Naive thymus-derived CD8-positive, alpha-beta T cell (primary cell): ENCODE measurements at places on chromosomes 2 and 18.

GRCh38 chr2:121524685-121525425 is 5.8 kb upstream of the RNU4ATAC start:
- H3K27ac ChIP-seq = no peak overlapping the region
- H3K4me1 ChIP-seq = peaks cover 11% of the 10 kb centered on the region
- H3K4me3 ChIP-seq = no peak overlapping the region
- DNase-seq = no peak
- H3K36me3 ChIP-seq = peaks cover 4% of the 10 kb centered on the region

GRCh38 chr2:162591403-162592083 is 247.0 kb downstream of the KCNH7 start:
- no peak overlapping the region for H3K27ac ChIP-seq
- H3K27me3 ChIP-seq = no peaks in the 10 kb centered on the region
- H3K36me3 ChIP-seq = no peaks in the 10 kb centered on the region

DNA sequence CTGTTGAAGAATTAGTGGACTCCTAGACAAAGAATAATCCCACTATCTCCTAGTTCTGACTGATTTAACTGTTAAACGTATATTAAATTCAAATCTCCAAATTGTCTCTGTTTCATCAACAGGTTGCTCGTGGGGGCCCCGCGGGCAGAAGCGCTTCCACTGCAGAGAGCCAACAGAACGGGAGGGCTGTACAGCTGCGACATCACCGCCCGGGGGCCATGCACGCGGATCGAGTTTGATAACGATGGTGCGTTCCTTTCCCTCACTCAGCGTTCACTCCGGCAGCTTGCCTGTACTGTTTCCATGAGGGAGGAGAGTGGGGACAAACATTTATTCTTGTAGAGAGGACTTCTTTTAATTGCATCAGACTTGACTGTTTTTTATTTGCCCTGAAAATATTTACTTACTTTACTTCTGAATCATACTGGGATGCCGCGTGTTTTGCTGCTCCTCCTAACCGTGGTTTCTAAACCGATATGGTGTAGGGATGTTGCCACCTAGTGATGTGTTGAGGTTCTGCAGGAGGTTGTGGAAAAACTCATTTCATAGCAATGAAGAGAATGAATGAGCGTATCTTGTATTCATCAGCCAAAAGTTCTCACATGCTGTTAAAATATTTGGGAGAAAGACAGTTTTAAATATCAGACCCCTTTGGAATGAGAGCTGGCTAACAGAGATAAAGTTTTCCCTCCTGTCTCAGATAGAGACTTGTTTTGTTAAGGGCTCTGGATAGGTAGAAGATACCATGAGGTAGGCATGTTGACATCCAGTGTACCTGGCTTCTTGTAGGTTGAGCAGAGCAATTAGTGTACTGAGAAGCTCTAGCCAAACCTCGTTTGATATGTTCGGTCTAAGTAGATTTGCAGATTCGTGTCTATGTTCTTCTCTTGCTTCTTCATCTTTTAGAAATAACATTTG is 38.3 kb downstream of the ITGA6 start:
- DNase-seq = peak; percentile 88
- peaks cover 38% of the 10 kb centered on the region for H3K4me1 ChIP-seq
- H3K4me3 ChIP-seq = peak overlapping the region; percentile 61
- peaks cover 44% of the 10 kb centered on the region for H3K36me3 ChIP-seq

DNA sequence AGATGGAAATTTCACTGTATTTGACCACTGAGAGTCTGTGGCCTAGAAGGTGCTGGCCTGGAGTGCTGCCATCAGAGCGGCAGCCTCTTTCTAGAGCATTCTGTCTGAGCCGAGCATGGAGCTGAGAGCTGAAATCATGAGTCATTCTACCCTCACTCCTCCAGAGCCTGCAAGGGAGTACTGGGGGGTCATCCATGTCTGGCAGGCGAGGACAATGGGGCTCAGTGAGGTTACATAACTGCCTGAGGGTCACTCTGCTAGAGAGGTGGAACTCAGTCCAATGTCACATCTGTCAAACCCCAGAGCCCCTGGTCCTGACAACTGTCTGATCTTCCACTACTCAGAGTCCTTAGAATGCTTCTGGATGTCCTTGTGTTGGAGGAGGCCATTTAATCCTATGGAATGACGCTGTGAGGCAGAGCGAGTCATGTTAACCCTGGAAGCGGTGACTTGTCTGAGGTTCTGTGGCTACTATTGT is 65.3 kb downstream of the HAUS1 start:
- DNase-seq = no peak
- no peak overlapping the region for H3K27ac ChIP-seq
- H3K36me3 ChIP-seq = no peaks in the 10 kb centered on the region

DNA sequence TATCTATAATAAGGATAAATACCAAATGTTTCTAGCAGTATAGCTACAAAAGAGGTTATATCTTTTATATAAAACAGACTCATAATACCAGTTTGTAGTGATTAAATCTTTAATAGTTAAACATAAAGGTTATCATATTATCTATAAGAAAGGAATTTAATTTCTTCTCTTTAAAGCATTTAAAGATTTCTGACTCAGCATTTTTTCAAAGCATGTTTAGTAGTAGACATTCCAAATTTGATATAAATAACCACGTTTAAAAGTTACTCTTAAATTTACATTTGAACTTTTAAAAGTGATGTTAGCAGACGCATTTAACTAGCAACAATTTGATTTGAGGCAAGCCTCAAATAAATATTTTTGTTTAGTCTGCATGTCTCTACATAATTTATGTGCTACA is 1508.0 kb upstream of the NXPH2 start:
- H3K4me3 ChIP-seq = no peak overlapping the region
- no peak for DNase-seq
- H3K27me3 ChIP-seq = no peaks in the 10 kb centered on the region
- no peak overlapping the region for H3K27ac ChIP-seq
- H3K36me3 ChIP-seq = no peaks in the 10 kb centered on the region

- peaks cover 3% of the 10 kb centered on the region for H3K27me3 ChIP-seq
- no peaks in the 10 kb centered on the region for H3K4me1 ChIP-seq
- DNase-seq = no peak
- no peak overlapping the region for H3K4me3 ChIP-seq
These were observed 28.5 kb downstream of the SLC20A1 start for GRCh38 chr2:112674229-112674628.

DNA sequence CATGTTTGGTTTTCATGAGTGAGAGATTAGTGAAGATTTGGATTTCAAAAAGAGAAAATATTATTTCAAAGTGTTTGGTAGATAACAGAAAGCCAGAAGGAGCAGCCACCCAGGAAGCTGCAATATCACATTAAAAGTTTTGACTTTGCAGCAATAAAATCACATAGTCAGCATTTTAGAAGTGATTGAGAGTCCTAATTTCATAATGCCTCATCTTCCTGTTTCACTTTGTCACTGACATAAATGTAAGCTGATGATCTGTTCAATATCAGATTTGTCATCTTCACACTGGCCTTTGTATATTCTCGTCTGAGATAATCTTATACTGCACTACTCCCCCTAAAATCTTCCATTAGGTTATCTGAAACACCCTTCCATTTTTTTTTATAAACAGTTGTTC is 690.5 kb downstream of the ADCYAP1 start:
- no peak for DNase-seq
- H3K27ac ChIP-seq = no peak overlapping the region
- peaks cover 5% of the 10 kb centered on the region for H3K27me3 ChIP-seq
- no peaks in the 10 kb centered on the region for H3K36me3 ChIP-seq
- H3K4me1 ChIP-seq = no peaks in the 10 kb centered on the region
- H3K4me3 ChIP-seq = no peak overlapping the region

GRCh38 chr18:47931718-47932103 is 1.3 kb upstream of the SMAD2 start:
- H3K27ac ChIP-seq = peak overlapping the region; percentile 90
- H3K27me3 ChIP-seq = no peaks in the 10 kb centered on the region
- H3K4me3 ChIP-seq = peak overlapping the region; percentile 78
- DNase-seq = peak; percentile 20
- H3K36me3 ChIP-seq = no peaks in the 10 kb centered on the region

- DNase-seq = no peak
- peaks cover 6% of the 10 kb centered on the region for H3K36me3 ChIP-seq
- peaks cover 10% of the 10 kb centered on the region for H3K4me1 ChIP-seq
- H3K27ac ChIP-seq = no peak overlapping the region
- H3K27me3 ChIP-seq = no peaks in the 10 kb centered on the region
These were observed 118.8 kb upstream of the CYP1B1 start for GRCh38 chr2:38194751-38195150.

- no peaks in the 10 kb centered on the region for H3K36me3 ChIP-seq
- no peak overlapping the region for H3K4me3 ChIP-seq
- H3K27ac ChIP-seq = no peak overlapping the region
- H3K27me3 ChIP-seq = peaks cover 16% of the 10 kb centered on the region
- no peak for DNase-seq
These were observed 129.2 kb downstream of the ETAA1 start for GRCh38 chr2:67526283-67526682.

DNA sequence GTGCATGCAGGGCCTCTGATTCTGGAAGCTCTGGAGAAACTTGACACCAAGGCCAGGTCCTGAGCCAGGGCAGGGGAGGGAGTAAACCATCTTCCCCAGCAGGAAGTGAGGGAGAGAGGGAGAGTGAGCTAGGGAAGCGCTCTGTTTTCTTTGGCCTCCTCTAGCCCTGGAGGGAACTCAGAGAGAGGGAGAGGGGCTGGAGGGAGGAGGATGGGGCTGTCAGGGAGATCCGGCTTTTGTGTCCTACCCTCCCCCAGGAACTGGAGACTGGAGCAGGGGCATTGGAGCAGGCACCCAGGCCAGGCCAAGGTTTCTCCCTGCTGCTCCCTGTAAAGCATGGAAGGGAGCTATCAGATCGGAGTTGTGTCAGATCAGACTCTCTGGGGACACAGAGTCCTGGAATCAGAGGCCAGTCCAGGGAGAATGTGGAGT is 22.7 kb upstream of the PKDCC start:
- peaks cover 11% of the 10 kb centered on the region for H3K4me1 ChIP-seq
- no peaks in the 10 kb centered on the region for H3K36me3 ChIP-seq
- no peak overlapping the region for H3K27ac ChIP-seq
- DNase-seq = no peak

- peaks cover 90% of the 10 kb centered on the region for H3K36me3 ChIP-seq
- H3K4me3 ChIP-seq = no peak overlapping the region
- DNase-seq = no peak
- H3K27ac ChIP-seq = no peak overlapping the region
- peaks cover 5% of the 10 kb centered on the region for H3K4me1 ChIP-seq
- no peaks in the 10 kb centered on the region for H3K27me3 ChIP-seq
These were observed 55.8 kb downstream of the PLEKHA3 start for GRCh38 chr2:178536037-178536436.

GRCh38 chr2:240782886-240783818 is 36.9 kb downstream of the KIF1A start:
- DNase-seq = no peak
- H3K27ac ChIP-seq = no peak overlapping the region
- peaks cover 3% of the 10 kb centered on the region for H3K27me3 ChIP-seq
- no peaks in the 10 kb centered on the region for H3K36me3 ChIP-seq

GRCh38 chr2:189086710-189087109 is 92.9 kb downstream of the COL5A2 start:
- no peaks in the 10 kb centered on the region for H3K4me1 ChIP-seq
- no peak for DNase-seq
- H3K4me3 ChIP-seq = no peak overlapping the region
- no peaks in the 10 kb centered on the region for H3K27me3 ChIP-seq

GRCh38 chr2:63790906-63791305 is 50.8 kb upstream of the UGP2 start:
- H3K4me1 ChIP-seq = no peaks in the 10 kb centered on the region
- no peak overlapping the region for H3K27ac ChIP-seq
- H3K4me3 ChIP-seq = no peak overlapping the region
- H3K36me3 ChIP-seq = no peaks in the 10 kb centered on the region

- DNase-seq = no peak
- H3K27ac ChIP-seq = no peak overlapping the region
- H3K4me3 ChIP-seq = no peak overlapping the region
- H3K36me3 ChIP-seq = no peaks in the 10 kb centered on the region
These were observed 292.1 kb upstream of the FBXO11 start for GRCh38 chr2:48198371-48198770.

DNA sequence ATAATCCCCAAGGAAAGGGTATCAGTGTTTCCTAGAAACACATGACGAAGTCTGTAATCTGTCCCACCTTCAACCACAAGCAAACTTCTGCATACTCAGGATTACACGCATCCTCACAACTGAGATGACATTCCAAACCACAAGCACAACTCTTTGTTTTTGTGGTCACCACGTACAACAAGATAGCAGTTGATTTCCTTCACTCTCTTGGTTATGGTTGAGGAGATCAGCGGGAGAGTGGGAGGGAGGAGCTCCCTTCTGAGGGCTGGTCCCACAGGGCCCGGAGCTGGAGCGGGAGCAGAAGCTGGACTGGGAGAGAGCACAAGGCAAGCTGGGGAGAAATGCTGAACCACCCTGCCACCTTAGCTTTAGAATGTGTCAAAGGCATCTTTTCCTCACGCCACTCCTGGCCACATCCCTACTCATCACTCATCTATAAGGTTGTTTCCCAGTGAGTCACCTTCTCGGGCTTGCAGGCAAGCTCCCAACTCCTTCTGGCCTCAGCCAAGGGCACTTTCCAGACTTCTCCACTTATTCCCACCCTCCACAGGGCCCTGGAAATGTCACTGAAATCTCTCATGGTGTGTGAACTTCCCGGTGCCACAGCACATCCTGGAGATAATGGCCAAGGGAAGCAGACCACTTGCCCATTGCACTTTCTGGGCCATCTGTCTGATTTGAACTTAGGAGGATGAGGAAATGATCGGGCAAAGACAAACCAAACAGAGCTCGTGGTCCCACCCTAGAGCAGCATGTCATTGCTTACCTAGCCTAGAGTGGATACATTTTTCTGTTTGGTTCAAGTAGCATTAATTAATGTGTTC is 98.9 kb upstream of the LGALSL start:
- H3K36me3 ChIP-seq = no peaks in the 10 kb centered on the region
- no peak for DNase-seq
- peaks cover 16% of the 10 kb centered on the region for H3K27me3 ChIP-seq
- H3K4me3 ChIP-seq = no peak overlapping the region
- H3K4me1 ChIP-seq = peaks cover 5% of the 10 kb centered on the region

GRCh38 chr2:2573658-2574293 is 242.7 kb upstream of the MYT1L start:
- H3K27me3 ChIP-seq = peaks cover 15% of the 10 kb centered on the region
- no peak for DNase-seq
- H3K27ac ChIP-seq = no peak overlapping the region
- H3K4me3 ChIP-seq = no peak overlapping the region
- no peaks in the 10 kb centered on the region for H3K36me3 ChIP-seq

DNA sequence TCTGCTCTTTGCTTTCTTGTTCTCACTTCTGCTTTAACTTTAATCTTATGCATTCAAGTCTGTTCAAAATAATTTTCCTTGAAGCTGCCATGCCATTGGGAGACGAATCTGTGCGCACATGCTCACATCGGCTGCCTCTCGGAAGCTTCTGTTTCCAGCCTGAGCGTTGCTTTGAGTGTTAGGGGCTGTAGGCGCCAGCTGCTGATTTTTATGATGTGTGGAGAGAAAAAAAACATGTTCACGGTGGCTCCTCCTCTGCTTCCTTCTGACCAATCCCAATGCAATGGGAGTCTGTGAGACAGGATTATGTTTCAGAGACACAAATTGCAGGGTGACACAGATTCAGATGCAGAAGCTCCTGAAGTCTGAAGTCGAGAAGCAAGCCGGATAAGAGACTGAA is at the start of gene MC4R:
Gene MC4R (minus strand): TSS at position 180 of the 400 bp plus-strand sequence. CDS start 426 bp downstream, outside the sequence.
- no peaks in the 10 kb centered on the region for H3K27me3 ChIP-seq
- no peak within 1 kb of the TSS for H3K27ac ChIP-seq
- no peak within 1 kb of the TSS for H3K4me3 ChIP-seq
- peaks cover 3% of the 10 kb centered on the region for H3K4me1 ChIP-seq

- peaks cover 12% of the 10 kb centered on the region for H3K36me3 ChIP-seq
- H3K27ac ChIP-seq = no peak overlapping the region
- peaks cover 29% of the 10 kb centered on the region for H3K27me3 ChIP-seq
- H3K4me1 ChIP-seq = no peaks in the 10 kb centered on the region
- no peak overlapping the region for H3K4me3 ChIP-seq
- DNase-seq = no peak
These were observed 16.8 kb upstream of the KCNK3 start for GRCh38 chr2:26675651-26676255.
